Adipocyte (in vitro differentiated cells): ENCODE measurements at places on chromosomes 7 and 10.

GRCh38 chr7:80942261-80943041, 23.6 kb upstream of the SEMA3C start:
- DNase-seq = peak; percentile 97

DNA sequence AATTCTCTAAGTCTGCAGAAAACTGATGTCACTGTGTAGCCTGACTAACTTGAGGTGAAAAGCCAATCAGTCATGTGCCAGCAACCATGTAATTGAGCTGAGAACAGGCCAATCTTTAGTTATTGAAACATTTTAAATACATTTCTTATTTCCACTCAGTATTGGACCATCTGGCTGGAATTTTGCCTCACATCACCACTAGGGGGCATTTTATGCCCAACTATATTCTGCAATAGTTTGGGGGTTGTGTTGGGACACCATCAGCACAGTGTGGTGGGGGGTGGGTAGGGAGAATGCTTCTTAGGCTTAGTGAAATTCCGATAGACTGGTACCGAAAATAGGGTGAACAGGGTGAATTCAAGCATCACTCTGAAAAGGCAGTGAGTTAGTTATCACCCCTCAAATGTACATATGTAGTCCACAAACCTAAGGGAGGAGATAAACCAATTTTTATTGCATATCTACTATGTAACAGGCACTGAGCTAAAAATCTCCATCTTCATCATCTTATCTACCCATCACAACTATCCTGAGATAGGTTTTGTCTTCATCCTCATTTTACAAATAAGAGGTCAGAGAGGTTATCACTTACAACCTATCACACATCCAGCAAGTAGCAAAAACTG, 17.8 kb downstream of the NPSR1 start:
- DNase-seq = peak; percentile 32

DNA sequence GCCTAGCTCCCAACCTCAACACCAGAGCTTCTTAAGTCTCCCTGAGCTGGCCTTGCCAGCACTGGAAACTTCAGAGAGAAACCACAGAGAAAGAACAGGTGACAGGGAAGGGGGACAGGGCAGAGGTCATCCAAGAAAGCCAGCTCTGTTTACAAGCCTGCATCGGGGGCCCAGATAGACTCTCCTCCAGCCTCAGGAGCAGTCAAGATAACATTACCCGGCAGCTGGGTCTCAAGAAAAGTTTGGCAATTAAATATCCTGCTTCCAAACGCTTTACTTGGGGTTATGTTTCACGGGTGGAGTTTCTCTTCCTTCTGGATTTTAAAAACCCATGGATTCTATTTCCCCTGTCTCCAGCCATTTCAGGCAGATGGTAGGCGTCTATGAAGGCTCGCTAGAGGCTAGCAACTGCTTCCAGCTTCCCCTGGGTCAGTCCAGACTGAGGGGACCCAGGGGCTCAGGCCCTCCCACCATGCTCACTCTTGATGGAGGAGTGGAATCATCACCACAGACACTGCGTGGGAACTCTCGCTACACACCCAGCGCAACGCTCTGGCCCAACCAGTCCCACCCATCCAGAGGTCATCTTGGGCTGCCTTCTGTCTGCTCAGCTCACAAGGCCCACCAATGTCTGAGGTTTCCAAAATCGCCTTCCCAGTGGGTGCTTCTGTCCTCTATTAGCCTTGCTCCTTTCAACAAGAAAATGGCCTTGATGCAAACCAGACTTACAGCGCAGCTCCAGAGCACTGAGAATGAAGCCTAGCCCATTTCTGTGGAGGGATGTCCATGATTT, 48.8 kb downstream of the SH3PXD2A start:
- DNase-seq = no peak

DNA sequence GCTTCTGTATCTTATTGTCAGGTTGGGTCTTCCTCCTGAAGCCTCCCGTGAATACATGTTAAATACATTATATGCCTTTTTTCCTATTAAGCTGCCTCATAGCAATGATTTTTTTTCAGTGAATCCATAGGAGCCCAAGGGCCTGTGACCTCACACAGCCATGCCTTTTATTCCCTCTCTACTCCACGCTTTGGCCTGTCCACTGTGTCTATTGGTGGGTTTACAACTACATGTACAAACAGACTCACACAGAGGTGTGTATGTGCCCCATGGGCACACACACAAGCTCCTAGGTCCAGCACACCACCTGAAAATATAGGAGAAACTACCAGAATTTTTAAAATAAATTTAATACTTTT, 560.4 kb downstream of the IPMK start:
- DNase-seq = no peak

DNA sequence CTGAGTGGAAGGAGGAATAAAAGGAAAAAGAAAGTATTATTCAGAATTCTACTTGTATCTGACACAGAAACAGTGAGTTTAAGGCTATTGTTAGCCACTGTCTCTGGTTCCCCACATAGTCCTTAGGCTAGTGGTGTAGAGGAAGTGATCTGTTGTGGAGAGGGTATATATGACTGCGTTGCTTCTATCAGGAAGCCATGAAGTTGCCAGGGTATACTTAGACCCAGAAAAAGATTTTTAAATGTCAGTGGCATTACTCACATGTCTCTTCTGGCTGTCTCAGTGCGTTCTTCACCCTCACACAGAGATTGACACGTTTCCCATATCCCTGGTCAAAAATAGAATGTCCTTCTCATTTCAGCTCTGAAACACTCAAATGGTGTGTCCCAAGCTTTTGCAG, 72.7 kb downstream of the SEM1 start:
- peak; percentile 4 for DNase-seq

DNA sequence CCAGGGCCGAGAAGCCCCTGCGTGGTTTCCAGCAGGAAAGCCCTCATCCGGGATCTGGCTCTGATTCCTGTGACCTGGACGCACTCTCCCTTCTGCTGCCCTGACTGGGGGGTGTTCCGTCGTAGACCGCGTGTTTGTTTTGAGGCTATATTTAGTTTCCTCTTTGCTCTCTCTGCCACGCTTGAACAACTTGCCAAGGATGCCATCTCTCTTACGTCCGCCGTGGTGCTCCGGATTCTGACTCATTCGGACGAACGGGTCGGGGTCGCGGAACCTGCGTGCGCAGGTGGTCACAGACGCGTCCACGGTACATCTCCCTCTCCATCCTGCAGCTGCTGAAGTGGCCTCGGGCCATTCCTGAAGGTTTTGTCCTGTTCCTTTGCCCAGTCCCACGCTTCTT, 10.4 kb upstream of the SORCS3 start:
- DNase-seq = no peak

- no peak for DNase-seq
These were observed 37.7 kb upstream of the IKZF1 start for GRCh38 chr7:50266635-50267386.

DNA sequence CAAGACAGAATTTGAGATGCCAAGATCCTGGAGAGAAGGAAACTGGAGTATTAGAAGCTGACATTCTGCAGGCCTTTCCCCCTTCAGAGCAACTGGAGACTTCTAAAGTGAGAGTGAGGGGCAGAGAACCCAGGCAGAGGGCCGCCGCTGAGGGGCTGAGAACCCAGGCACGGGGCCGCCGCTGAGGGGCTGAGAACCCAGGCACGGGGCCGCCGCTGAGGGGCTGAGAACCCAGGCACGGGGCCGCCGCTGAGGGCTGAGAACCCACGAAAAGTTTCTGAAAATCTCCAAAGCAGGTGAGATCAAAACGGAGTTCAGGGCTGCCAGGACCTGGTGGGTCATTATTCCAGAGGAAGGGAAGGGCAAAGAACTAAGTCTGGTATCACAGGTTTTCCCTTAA, 126.2 kb downstream of the DLG5 start:
- DNase-seq = no peak

DNA sequence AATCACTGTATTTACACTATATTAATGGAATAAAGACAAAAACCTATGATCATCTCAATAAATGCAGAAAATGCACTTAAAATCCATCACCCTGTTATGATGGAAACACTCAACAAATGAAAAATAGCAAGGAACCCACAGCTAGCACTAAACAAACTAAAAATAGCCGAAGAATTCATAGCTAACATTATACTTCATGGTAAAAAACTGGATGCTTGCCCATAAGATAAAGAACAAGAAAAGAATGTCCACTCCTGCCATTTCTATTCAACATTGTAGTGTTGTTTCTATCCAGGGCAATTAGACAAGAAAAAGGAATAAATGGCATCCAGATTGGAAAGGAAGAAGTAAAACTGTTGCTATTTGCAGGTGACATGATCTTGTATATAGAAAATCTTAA, 142.1 kb downstream of the STK31 start:
- peak; percentile 24 for DNase-seq

DNA sequence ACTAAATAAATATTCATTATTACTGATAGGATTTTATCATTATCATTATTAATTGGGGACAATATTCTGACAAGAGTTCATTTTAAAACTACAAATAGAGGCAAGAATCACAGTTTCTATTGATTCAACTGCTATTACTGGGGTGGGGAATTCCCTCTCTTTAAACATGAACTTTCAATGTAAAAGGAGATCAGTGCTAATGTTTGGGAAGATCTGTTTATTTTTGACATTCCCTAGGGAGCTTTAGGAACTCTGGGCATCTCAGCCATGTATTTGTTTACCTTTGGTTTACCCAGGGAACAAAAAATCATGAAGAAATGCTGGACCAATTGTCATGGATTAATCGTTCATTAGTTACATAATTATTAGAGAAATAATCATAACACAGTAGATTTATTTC, 443.2 kb upstream of the AKR1E2 start:
- peak; percentile 26 for DNase-seq

DNA sequence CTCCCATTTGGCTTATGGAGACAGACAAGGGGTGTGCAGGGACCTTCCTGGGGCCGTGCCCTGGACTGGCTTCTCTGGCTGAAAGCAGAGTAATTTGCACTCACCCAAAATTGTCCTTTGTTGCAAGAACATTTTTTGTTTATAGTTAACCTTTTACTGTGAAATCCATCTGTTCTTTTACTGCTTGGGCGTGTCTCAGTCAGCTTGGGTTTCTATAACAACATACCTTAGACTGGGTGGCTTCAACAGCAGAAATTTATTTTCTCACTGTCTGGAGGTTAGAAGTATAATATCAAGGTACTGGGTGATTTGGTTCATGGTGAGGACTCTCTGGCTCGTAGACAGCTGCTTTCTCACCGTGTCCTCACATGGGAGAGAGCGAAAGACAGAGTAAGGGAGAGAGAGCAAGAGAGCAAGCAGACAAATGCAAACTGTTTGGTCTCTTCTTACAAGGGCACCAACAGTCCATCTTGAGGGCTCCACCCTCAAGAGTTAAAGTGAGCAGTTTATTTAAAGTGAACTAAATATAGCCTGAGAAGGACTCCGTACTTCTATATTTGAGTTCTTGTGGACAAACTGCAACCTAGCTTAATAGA, 131.0 kb upstream of the NPY start:
- no peak for DNase-seq
